Activated CD4-positive, alpha-beta T cell treated with anti-CD3 and anti-CD28 coated beads, Interleukin-2, amount 10 ng/mL, durations not matched to agents 7 days and 5 days (primary cell): ENCODE measurements at places on chromosomes 7 and 10. TPM values are rescaled to one million over a fixed set of nuclear protein-coding genes. Genes with fewer than 3 reads are reported as not detected.

The ADAMTS14 gene
- total RNA-seq, result not detected

The MKX gene
- total RNA-seq, result not detected

The ADARB2 gene
- total RNA-seq, result 0.17 TPM

The MMP21 gene
- total RNA-seq, result 0.10 TPM

The LIPM gene
- total RNA-seq, result not detected

The ZNF853 gene
- total RNA-seq, result 0.30 TPM

The RAMP3 gene
- total RNA-seq, result not detected

The CRHR2 gene
- total RNA-seq, result not detected

The LRRTM3 gene
- total RNA-seq, result not detected

The HOXA7 gene
- not detected for total RNA-seq

The ACBD7 gene
- total RNA-seq, result 8.1 TPM

The TFR2 gene
- total RNA-seq, result 9.8 TPM

The HYAL4 gene
- total RNA-seq, result 0.10 TPM

The LBX1 gene
- not detected for total RNA-seq

The PDZD7 gene
- 0.65 TPM for total RNA-seq

The CLCN1 gene
- total RNA-seq, result 0.06 TPM
